ENCODE measurements at places on chromosomes 2 and 18.

- DNase-seq: peak; percentile 31
Measured at GRCh38 chr2:218953366-218953954, 6.0 kb upstream of the CDK5R2 start.

GRCh38 chr2:140621583-140622362 lies 1509.0 kb downstream of the LRP1B start:
- no peak for DNase-seq

GRCh38 chr2:9473308-9473984 lies 905 bp upstream of the IAH1 start:
- DNase-seq: peak; percentile 63

DNA sequence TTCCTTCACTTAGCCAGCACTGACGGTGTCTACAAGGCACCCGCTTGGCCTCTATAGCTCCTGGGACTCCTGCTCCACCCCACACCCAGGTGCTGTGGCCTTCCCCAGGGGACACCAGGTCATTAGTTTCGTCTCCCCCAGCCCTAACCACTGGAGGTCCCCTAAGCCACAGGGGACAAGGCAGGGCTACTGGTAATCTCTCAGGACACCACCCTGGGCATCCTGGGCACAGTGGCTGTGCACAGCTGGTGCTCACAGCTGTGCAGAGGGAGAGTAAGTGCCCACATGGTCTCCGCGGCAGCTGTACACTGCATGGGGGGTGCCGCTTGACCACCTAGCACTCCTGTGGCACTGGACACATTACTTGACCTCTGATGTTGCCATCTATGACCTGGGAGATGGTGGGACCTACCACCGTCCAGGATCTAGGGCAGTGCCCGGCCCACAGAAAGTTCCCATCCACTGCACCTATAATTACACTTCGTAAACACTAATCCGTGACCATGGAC lies 134.0 kb downstream of the HDAC4 start:
- no peak for DNase-seq

DNA sequence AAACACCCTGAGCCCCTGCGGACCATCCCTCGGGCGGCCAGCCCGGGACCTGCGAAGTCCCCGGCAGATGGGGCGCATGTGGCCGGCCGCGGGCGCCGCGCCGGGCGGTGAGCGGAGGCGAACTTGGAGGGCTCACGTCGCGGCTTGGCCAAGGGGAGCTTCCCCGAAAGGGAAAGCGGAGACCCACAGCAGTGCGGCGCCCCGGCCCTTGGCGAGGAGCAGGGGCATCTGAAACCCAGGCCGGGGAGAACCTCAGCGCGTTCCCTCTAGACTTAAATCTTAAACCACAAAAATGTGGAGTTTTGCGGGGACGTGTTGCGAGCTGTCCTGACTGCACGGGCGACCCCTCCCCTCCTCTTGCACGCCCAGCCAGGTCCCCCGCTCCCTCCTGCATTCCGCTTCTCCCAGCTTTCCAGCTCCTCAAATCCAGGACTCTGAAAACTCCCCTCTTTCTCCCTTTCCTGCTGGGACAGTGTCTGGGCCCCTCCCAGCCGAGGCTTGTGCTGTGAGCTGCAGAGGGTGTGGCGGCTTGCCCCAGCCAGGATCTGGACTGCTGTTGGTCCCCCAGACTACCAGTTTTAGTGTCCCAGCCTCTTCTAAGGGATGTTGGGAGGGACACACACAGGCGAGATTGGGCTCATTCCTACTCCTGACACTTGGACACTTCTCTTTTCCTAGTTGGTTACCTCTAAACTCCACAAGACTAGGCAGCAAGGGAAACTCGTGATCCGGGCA lies 1.3 kb downstream of the FMNL2 start:
- DNase-seq: peak; percentile 72

DNA sequence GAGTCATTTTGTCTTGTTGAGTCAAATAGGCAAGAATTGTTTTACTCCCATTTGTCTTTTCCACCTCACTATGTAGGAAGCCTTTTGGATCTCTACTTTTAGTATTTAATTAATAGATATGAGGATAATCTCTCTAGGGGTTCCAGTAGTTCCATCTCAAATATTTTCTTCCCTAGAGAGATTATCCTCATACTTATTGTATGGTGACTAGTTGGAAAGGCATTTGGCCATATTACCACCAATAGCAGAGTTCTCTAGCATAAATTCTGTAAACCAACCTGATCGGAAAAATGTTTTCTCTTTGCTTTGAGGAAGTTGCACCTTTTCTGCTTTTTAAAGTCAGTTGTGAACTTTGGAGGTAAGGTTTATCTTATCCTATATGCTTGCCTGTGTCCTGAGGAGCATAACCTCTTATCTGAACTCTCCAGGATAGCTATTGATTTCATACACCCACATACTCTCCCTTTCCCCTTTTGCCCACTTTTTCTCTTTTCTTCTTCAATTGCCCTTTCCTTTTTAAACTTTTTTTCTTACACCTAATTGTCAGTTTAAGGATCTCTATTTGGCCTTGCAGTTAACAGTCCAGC lies 100.8 kb downstream of the GALNT1 start:
- DNase-seq: no peak

DNA sequence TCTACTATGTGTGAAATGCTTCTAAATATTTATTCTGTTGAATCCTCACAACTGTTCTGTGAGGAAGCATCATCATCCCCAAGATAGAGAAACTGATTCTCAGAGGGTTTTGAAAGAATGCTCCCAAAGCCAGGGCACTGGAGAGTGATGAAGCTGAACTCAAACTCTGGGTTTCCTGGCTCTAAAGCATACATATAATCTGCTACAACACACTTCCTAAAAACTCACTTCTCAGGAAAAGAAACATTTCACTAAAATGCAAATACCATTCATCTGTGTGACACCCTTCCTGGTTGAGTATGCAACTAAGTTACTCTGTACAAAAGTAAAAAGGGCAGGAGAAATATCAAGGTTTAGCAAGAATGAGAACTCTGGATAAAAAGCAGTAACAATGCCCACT lies 58.6 kb downstream of the GRB14 start:
- DNase-seq: no peak

GRCh38 chr2:235595422-235596010 lies 101.7 kb downstream of the AGAP1 start:
- peak; percentile 75 for DNase-seq
